GDM1 (cell line): ENCODE measurements at places on chromosomes 2 and 18.

GRCh38 chr18:52582061-52582460 is 242.1 kb downstream of the DCC start:
- DNase-seq: no peak

DNA sequence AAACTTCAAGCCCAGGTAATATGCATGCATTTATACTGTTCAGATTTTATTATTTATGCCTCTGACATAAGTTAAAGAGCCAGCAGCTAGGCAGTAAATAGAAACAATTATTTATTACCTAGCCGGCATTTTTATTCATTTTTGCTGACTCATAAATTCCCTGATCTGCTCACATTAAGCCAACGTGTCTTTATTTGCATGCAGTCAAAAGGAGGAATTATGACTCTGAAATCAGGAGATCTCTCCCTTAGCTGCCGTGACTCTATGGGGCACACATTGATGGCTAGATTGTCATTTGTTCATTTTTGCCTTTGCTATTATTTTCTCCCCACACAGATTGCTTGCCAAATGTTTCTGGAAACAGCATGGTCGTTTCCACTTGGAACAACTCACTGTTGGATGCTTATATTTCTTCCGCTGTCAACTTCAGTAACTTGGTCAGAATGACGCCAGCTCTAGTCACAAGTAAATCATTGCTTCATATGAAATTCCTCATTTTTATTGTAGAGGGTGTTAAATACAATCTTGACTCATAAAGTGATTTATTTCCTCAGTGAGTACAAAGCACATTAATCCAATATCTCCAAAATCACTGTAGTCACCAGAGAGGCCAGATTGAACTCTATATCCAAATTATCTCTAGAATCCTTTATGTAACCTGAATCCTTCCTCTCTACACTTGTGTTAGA is 15.9 kb upstream of the ZBTB14 start:
- no peak for DNase-seq

- DNase-seq: no peak
Observed at GRCh38 chr2:24493713-24494112, 2.7 kb downstream of the NCOA1 start.

DNA sequence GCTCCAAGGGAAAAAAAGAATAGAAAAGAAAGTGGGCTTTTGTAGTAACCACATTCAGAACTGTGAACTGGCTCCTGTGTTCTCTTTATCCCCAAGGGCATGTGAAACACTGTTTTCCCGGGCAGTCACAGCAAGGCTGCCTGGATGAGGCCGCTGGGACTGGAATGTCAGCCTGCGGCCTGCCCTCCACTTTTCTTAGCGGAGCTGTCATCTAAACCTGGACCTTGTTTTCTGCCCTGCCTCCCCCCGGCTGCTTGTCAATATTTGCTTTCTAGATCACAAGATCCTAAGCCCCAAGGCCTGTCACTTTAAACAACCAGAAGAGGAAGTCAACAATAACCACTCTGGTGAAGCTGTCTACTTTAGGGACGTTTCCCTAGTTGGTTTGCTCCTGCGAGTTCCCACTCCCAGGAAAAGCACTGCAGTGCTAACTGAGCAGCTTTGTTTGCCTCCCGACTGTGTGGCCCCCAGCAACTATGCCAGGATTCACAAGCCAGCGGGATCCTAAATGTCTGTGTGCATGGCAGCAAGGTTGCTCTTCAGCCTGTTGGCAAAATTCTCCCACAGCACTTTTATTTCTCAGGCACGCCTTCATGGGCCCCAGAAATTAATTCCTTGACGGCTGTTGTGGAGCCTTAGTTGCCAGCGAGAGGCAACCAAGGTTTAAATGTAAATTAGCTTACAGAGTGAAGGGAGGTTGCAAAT is 30.6 kb downstream of the SOWAHC start:
- no peak for DNase-seq

- DNase-seq: no peak
Observed at GRCh38 chr2:111037128-111037527, 83.6 kb upstream of the BCL2L11 start.

DNA sequence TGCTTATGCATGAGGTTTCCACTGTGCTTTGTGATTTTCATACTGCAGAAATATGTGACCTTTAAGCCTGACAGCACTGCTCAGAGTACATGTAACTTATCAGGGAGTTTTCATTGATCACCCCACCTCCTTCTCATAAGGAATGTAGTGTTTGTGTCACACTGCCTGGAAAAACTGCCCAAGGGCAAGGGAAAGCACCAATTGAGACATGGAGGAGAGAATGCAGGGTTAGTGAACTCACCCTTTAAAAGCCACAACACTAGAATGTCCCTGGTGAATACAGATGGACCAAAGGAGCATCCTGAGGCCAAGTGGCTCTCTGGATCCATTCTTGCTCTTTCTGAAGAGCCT is 147.2 kb upstream of the SPATS2L start:
- DNase-seq: no peak

DNA sequence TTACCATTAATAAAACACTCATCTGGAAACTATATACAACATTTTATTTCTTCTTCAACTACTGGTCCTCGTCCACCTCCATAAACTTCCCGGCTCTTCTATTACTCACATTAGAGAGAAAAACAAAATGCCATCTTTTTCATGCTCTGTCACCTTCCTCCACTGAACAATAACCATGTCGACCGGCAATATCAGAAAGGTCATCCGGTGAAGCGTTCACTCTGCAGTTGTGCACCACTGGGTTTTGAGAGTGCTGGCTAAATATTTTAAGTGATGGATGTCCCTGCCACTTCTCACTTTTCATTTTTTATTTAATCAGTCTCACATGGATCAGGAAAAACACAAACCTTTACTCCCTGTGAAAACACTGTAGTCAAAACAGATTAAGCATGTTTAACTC is 48.2 kb downstream of the SPP2 start:
- no peak for DNase-seq

GRCh38 chr2:137865954-137866540 is 98.2 kb upstream of the HNMT start:
- DNase-seq: no peak
